Inflammatory macrophage (primary cell): ENCODE measurements at places on chromosomes 1 and 21.

- DNase-seq: no peak
Observed at GRCh38 chr1:234320069-234320468, 53.2 kb upstream of the COA6 start.

DNA sequence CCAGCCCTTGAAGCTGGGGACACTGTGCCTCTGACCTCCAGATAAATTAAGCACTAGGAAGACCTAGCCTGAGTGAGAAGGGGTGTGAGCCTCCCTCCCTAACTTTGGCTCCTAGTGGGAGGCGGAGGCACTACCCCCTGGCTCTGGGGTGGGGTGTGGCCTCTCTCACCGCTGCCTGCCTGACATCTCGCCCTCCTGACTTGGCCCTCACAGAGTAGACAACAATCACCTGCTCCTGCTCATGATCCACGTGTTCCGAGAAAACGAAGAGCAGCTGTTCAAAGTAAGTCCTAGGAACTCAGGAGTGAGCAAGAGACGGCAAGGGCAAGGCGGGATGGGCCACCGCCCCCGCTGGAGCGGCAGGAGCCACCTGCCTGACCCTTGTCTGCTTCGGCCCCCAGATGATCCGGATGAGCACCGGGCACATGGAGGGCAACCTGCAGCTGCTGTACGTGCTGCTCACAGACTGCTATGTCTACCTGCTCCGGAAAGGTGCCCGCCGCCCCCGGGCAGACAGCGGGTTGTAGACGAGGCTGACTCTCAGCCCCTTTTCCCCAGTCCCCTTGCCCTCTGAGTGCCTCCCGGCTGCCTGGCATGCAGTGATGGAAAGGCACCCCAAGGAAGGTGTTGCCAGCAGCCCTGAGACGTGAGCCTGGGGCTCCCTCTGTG is 8.1 kb upstream of the SLC25A34 start:
- no peak for DNase-seq

- no peak for DNase-seq
Observed at GRCh38 chr1:18010945-18011344, 96.7 kb upstream of the IGSF21 start.

GRCh38 chr1:204873176-204873575 is 2.5 kb downstream of the NFASC start:
- DNase-seq: no peak

DNA sequence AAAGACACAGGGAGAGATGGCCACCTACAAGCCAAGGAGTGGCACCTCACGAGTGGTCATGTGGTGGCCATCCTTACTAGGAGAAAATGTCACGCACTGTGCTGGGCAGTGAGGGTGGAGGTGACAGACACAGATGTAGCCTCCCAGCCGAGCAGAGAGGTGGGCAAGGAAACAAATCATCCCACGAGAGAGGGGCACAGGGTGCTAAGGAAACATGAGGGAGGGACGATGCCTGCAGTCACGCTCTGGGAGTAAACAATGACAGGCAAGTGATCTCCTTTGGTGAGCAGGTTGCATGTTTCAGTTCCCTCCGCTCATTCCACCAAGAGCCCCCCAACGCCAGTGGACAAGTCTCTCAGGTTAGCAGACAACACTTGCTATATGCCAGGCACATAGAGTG is 65.8 kb downstream of the CD247 start:
- DNase-seq: no peak

- DNase-seq: no peak
Observed at GRCh38 chr21:44756423-44757185, 45.0 kb downstream of the UBE2G2 start.
